ENCODE measurements at places on chromosomes 12 and 14. TPM values are rescaled to one million over a fixed set of nuclear protein-coding genes. Genes with fewer than 3 reads are reported as not detected.

GRCh38 chr12:31536672-31537071 lies 54.3 kb downstream of the DENND5B start:
- DNase-seq = no peak

- no peak for DNase-seq
Observed at GRCh38 chr12:81615026-81615588, 144.0 kb downstream of the PPFIA2 start.

GRCh38 chr12:1078002-1078401 lies 87.0 kb downstream of the ERC1 start:
- DNase-seq = no peak

- no peak for DNase-seq
Observed at GRCh38 chr14:104509673-104510072, 69.9 kb upstream of the C14orf180 start.

- peak; percentile 87 for DNase-seq
Observed at GRCh38 chr12:132954471-132955048, 1.5 kb downstream of the ZNF605 start.

DNA sequence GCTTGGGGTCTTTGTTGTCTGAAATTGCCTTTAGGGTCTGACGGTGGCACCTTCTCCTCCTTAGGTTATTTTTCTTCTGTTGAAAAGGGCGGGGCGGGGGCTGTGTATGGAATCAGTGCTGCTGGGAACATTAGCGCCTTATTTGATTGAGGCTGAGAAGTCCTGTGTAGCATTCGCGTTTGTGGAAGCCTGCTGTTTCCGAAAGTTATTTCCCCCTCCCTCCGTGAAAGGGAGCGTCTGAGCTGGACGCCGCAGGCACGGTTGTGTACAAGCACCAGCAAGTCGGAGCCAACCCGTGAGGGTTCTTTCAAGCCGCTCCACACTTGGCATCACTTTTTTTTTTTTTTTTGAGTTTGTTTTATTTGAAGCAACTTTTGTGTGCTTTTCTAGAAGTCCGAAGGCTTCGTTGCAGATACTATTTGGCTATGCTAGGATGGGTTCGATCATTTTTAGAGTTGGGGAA lies 1.1 kb downstream of the SYNE2 start:
- DNase-seq = peak; percentile 94

DNA sequence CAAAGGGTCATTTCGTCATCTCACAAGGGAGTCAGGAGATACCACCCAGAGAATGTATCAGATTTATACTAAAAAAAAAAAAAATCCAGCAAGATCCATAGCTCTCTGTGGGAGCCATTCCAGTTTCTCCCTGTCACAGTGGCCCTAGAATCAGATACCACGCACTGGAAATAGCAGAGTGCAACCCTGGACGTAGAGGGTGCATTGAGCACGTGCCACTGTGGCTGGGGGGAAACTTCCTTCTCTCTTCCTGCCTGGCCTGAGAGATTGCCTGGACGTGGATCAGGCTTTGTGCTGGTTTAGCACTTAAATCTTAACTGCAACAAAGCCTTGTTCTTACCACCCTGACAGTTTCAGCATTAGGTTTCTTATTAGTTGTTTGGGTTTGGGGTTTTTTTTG lies 124.3 kb downstream of the FBXL14 start:
- DNase-seq = no peak

GRCh38 chr12:51887476-51888315 lies at the start of gene ANKRD33:
TSS of gene ANKRD33 (plus strand) at chr12:51888103. CDS start at chr12:51888187, 84 bp downstream.
- peak; percentile 89 for DNase-seq

DNA sequence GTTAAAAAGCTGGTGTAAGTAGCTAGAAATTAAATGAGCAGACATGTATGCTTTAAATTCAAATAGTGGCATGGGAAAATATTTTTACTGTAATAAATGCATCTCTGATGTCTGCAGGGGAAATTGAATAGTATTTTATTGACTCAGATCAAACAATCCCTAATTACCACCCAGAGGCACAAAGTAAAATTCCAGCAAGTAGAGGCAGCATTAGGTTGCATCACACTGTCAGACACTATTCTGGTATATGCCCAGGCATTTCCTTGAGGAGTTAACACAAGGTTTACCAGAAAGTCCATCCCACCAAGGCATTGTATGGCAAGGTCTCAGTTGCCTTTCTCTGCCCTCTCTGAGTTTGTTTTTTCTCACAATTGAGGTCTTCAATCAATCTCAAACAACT lies 201.6 kb upstream of the KITLG start:
- no peak for DNase-seq

DNA sequence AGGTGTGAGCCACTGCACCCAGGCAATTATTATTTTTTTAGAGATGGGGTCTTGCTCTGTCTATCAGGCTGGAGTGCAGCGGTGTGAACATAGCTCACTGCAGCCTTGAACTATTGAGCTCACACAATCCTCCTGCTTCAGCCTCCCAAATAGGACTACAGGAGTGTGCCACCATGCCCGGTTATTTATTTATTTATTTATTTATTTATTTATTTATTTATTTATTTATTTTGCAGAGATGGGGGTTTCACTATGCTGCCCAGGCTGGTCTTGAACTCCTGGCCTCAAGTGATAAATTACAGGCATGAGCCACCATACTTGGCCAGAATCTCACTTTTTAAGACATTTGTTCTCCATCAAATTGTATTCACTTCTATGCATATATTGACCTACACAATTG lies 51.8 kb downstream of the SAV1 start:
- no peak for DNase-seq

- DNase-seq = no peak
Observed at GRCh38 chr14:57293866-57294837, 25.4 kb downstream of the AP5M1 start.

DNA sequence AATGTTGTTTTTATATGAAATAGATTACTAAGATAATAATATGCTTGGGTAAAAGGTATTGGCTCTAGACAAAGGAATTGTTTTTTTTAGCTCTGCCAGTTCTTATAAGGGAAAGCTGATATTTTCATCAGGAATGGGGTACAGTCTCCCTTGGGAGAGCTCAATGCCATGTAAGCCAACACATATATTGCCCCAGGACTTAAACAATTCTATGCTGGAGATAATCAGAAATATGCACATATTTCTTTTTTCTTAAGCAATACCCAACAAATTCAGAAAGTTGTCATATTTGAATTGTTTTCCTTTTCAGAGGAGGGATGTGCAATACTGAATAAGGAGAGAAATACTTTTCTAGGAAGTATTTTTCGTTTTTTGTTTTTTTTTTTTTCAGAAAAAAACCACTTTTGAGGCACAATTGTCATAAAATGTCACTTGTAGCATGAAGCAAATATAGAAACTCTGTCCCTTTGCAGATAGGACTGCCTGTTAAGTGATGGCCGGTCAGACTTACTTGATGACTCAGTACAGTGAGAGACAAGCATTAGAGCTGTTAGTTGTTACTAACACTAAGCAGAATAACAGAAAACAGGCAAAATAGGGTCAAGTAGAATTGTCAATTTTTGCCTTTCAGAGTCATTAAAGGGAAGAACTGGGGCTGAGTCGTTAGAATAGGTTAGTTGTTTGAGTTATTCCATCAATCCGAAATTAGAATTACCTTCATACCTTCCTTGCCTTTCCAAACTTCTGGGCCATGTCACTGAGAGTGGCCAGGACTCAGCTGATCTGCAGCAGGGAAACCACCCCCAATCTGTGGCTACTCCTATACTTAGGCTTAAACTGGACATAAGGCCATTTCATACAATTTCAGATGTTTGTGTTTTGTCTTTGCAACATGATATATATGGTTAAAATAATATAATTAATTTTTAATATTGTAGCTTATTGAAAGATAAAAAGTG lies 168.1 kb downstream of the SLC38A4 start:
- no peak for DNase-seq

DNA sequence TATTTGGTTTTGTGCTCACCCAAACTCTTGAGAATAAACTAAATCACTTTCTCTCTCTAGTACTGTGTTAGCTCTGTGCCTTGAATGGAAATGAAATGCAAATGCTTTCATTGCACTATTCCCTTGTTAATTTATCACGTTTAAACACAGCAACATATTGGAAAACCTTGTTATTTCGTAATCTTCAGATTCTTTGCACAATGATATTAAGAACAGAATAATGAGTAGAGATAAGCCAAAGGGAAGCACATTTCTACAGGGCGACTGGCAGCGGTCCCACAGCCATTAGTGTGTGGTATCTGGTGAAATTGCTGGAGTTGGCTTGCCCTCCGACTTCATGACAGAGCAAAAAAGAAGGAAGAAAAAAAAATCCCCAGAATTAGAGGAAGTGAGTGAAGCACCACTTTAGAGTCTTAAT lies 166.1 kb upstream of the E2F7 start:
- DNase-seq = peak; percentile 57

DNA sequence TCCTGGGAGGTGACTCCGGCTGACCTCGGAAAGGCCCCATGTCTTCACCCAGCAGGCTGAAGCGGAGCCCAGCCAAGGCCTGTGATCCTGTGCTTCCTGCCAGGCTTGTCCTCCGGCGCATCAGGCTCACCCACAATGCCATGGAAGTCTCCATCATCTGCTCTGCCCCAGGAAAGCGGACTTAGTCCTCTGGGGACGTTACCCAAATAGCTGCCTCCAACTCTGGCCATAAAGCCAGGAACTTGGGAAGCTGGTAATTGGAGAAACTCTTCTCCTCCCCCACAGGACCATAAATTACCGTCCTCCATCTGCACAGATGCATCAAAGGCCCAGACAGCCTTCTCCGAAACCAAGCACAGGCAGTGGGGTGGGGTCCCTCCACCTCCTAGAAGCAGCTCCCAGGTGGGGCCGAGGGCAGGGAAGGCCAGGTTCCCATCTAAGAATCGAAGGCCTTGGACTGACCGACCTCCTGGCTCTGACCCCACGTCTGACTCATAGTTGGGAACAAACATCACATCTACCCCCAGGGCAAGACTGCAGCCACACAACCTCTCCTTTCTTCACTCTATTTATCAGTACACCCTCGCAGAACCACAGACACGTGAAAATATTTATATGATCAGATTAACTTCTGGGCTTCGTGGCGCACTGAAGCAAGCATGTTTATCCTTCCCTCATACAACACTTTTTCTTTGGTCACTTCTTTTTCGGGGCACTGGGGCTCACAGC lies 56.4 kb downstream of the PITPNM2 start:
- DNase-seq = peak; percentile 91

The KRT6C gene
- not detected for total RNA-seq

The IL26 gene
- 2.4 TPM for total RNA-seq

The CLEC1B gene
- total RNA-seq = not detected

The LRFN5 gene
- under 0.01 TPM for total RNA-seq

The SERPINA3 gene
- total RNA-seq = 5.1 TPM

The SELPLG gene
- total RNA-seq = 1.1 TPM
